ENCODE measurements at places on chromosomes 4 and X.

GRCh38 chrX:134544513-134545151 lies 84.7 kb downstream of the HPRT1 start:
- DNase-seq = no peak

- DNase-seq = no peak
Observed at GRCh38 chr4:152188801-152189200, 347.1 kb downstream of the FBXW7 start.

- DNase-seq = no peak
Observed at GRCh38 chrX:84634201-84634782, 132.0 kb upstream of the HDX start.

- DNase-seq = no peak
Observed at GRCh38 chr4:80336582-80336981, 1.1 kb downstream of the CFAP299 start.

- no peak for DNase-seq
Observed at GRCh38 chr4:95417531-95417930, 131.2 kb downstream of the UNC5C start.

- no peak for DNase-seq
Observed at GRCh38 chr4:135510582-135510981, 1309.0 kb upstream of the PABPC4L start.

DNA sequence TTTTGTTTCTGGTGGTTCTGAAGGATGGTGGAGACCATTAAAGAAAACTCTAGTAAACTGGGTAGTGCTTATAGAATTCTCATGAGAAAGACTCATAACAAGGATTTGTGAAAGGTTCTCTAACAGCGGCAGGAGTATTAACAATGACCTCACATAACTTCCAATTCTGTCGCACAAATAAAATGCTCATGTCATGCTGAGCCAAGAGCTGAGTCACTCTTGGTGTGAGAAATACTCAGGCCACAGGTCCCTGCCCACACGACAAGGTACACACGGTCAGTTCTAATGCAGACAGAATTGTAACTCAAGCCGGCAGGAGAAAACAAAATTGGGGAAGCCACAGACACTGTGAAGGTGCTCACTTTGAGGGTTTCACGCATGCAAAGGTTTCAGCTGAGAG lies 34.4 kb upstream of the C4orf50 start:
- no peak for DNase-seq

- no peak for DNase-seq
Observed at GRCh38 chr4:102525097-102525496, 23.9 kb downstream of the NFKB1 start.

DNA sequence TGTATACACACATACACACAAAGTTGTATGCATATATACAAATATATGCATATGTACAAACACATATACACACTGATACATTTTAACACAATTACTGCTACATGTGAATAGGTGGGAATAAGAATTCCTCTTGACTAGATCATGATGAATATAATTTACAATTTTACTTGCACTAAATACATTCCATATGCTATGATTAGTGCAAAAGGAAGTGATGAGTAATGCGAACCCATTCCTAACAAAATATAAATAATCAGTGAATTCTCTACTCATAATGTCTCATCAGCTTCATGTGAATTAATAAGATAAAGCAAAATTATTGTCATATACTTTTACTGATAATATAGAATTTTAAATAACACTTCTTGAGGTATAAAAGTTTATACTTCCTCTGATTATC lies 1077.3 kb upstream of the PCDH10 start:
- no peak for DNase-seq

Data from activated CD4-positive, alpha-beta T cell treated with anti-CD3 and anti-CD28 coated beads, Interleukin-2, amount 50 U/mL, for 4 hours (primary cell).